A549 (cell line): ENCODE measurements at places on chromosomes 6 and 20.
A peak's percentile ranks its signal among the peaks of the same experiment; 100 is the strongest.

GRCh38 chr20:42093542-42094440 is 475.6 kb upstream of the CHD6 start:
- no peak for DNase-seq

GRCh38 chr6:75691012-75691411 is 58.0 kb upstream of the MYO6 start:
- DNase-seq = no peak

DNA sequence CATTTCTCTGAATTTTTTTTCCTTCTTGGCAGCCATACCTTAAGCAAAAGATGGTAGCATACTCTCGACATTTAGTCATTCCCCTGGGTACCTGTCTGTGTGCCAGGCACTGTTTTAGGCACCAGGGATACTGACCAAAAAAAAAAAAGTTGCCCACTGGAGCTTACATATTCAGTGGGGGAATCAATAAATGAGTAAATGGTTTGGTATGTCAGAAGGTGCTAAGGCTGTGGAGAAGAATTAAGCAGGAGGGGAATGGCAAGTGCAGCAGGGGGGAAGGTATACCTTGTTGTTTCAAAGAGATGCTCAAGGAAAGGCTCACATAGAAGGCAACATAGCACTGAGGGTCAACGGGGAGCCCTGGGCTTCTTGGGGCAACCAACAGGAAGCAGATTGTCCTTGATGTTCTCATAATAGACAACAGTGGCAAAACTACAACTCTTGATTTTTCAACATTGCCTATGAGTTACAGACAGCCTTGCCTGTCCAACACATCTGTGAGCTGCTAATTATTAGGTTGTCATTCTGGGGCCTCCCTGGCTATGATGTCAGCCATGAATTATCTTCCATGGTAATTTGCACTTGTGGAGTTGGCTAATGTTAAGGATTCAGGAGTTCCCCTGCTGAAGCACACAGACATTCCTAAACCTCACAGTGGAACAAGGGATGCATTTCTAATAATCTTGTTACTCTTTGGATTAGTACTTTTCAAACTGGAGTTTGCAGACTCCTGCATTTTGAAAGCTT is 19.6 kb downstream of the NT5E start:
- DNase-seq = no peak

- peak; percentile 35 for DNase-seq
Observed at GRCh38 chr6:163533443-163533842, 118.9 kb downstream of the QKI start.

- no peak for DNase-seq
Observed at GRCh38 chr20:3452136-3452535, 18.7 kb upstream of the ATRN start.

DNA sequence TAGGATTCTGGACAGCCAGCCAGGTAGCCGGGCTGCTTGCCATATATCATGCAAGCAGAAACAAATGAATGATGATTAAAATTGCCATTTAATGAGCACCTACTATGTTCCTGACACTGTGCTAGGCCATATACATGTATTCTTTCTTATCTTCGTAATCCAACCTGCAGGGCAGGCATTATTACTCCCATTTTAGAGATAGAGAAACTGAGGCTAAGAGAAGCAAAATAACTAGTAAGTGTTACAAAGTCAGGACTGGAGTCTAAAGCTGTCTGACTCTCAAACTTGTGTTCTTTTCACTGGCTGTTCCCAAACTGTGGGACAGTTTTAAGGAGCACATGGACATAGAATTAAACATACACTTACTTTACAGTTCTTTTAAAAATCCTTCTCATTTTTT is 2.0 kb downstream of the CD40 start:
- no peak for DNase-seq

- no peak for DNase-seq
Observed at GRCh38 chr20:54382419-54382818, 93.0 kb upstream of the DOK5 start.

GRCh38 chr20:36885356-36885755 is 9.4 kb downstream of the TLDC2 start:
- peak; percentile 50 for DNase-seq

DNA sequence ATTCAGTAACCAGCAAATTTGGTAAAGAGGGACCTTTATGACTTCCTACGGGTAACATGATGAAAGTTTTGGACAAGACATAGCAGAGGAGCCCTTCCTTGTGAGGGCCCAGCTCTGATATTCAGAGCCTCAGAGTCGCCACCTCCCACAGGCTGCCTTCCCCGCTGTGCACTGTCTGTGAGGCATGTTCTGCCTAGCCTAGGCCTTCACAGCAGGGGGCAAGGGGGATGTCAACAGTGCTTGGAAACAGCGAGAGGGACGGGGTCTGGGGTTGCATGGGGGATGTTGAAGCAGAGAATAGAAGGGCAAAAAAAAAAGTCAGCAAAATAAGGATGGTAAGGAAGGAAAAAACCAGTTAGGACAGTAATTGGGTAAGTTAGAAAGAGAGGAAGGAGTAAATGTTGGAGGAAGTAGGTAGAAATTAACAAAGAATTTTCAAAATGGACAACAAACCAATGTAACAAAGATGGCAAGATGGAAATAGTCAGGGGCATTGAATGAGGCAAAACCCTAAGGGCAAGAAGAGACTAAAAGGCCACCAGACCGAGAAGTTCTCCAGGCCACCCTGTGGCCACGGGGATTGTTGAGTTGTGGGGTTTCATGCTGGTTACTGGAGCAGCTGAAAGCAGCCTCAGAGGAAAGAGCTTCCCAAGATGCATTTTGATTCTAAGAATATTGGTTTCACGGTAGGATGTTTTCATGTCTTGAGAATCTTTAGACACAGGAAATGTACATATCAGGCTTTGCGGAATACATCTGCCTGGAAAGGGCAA is 139.8 kb downstream of the LY86 start:
- DNase-seq = no peak

GRCh38 chr6:167650730-167651317 is 175.9 kb upstream of the AFDN start:
- no peak for DNase-seq

DNA sequence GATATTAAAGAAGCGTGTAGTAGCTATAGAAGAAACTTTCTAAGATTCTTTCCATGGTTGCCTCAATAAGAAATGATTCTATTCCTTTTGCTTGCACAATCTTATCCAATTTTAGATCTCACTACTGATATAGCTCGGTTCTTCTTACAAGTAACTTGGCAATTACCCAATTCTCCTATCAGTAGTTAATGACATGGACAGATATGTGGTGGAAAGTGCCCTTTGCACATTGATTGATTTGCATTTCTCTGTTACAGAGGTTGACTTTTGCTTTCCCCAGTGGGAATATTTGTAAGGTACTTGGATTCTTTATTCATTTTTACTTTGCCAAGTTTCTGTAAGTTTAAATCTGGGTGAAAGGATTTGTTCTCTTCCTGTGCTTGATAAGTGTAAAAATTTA is 93.7 kb upstream of the QKI start:
- no peak for DNase-seq

DNA sequence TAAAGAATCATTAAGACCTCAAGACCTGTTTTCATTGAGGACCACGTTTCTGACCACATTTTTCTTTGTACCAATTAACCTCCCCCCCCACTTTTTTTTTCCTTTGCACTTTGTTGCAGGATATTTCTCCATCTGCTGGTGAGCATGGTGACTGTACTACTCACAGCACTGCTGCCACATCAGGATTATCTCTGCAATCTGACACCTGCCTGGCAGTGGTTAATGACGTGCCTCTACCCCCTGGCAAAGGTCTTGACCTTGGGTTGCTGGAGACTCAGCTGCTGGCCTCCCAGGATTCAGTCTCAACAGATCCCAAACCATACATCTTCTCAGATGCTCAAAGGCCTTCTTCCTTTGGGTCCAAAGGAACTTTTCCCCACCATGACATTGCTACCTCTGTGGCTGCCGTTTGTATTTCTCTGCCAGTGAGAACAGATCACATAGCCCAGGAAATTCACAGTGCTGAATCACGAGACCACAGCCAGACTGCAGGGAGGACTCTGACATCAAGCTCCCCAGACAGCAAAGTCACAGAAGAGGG is 46.6 kb upstream of the EDN3 start:
- no peak for DNase-seq

DNA sequence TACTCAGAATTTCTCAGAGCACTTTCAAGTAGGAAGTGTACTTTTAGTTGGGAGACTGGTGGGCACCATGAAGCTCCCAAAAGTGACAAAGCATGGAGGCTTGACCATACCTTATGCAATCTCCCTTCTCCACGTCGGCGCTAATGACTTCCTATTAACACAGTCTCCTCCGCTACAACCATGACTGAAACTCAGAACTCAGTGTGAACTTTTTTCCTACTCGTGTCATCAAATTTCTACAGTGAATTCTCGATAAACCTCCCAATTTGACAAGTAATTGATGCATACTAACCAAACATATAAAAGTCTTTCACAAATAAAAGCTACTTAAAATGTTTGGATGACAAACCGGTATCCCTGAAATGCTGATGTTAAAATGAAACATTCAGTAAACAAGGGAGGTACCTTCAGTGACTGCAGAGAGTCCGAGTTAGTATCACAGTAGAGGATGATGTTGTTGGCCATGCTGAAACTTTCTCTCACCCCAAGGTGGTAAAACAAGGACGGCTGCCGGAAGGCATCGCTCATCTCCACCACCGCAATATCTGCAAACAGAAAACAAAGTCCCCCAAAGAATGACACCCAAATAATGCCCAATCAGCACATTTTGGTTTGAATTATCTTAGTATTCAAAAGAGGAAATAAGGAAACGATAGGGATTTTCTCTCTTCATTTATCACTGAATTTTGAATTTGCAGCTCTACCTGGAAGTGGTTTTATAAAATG is 72.1 kb downstream of the MAP3K5 start:
- DNase-seq = no peak

- DNase-seq = peak; percentile 87
Observed at GRCh38 chr6:26021350-26022131, 58.9 kb downstream of the TRIM38 start.
